ENCODE measurements at places on chromosomes 2 and 18.

- DNase-seq = no peak
Measured at GRCh38 chr18:49127471-49128190, 176.9 kb upstream of the SMAD7 start.

DNA sequence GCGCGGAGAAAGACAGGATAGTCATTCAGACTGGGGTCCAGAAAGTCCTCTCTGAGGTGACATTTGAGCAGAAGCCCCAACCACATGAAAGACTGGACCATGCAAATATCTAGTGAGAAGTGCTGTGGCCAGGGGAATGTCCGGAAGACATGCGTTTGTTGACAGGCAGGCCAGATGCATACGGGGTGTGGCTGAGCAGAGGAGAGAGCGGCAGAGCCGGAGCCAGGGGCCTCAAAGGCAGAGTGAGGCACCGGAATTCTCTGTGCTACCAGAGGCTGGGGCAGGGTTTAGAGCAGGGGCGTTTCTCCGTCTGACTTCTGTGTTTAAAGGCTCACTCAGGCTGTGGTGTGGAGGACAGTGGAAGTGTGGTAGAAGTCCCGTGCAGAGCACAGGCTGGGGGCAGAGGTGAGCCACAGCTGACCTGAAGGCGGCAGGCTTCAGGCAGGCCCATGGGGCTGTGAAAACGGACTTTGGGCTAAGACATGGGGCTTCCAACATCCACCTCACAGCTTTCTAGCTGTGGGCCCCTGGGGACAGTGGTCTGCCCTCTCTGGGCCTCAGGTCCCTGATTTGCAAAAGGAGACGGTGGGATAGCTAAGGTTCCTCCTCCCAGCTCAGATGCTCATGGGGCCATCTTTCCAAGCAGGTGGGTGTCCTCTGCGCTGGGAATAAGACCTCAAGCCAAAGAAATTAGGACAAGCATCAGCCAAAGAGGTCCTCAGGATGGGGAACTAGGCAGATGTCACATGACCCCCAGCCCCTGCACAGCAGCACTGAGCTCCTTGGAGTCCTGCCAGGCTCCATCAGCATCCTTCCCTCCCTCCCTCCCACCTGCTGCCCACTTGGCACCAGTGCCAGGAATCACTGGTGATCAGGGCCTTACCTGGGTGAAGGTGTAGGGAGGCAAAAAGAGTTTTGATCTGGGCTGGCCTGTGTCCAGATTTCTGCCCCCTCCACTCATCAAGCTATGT lies 11.2 kb downstream of the RUFY4 start:
- DNase-seq = no peak

DNA sequence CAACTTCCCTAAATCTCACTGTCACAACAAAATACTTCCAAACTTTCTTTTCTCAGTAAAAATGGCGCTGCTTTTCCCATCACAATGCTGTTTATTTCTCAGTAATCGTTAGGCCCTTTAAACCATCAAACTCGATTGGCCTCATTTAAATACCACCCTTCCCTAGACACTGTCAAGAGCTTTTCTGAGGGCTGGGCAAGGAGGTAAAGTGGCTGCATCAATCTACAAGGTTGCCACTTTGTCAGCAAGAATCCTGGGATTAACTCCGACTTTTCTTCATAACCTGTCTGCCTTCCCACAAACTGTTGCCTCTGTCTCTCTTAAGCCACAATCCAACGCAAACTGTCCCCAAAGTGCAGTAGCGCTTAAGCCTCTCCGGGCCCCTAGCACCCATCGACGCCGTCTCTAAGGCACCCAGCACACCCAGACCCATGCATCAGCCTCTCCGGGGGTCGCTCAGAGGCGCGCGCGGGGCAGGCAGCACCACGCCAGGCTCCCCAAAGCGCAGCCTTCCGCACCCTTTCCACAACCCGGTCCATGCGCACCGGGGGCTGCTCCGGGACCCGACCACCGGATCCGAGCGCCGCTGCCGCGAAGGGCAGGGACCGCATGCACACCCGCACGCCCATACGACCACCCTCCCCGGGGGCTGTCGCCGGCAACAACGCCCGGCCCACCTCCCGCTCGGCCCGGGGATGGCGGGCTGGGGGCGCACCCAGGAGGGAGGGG lies 683 bp downstream of the MBOAT2 start:
- DNase-seq = peak; percentile 2

DNA sequence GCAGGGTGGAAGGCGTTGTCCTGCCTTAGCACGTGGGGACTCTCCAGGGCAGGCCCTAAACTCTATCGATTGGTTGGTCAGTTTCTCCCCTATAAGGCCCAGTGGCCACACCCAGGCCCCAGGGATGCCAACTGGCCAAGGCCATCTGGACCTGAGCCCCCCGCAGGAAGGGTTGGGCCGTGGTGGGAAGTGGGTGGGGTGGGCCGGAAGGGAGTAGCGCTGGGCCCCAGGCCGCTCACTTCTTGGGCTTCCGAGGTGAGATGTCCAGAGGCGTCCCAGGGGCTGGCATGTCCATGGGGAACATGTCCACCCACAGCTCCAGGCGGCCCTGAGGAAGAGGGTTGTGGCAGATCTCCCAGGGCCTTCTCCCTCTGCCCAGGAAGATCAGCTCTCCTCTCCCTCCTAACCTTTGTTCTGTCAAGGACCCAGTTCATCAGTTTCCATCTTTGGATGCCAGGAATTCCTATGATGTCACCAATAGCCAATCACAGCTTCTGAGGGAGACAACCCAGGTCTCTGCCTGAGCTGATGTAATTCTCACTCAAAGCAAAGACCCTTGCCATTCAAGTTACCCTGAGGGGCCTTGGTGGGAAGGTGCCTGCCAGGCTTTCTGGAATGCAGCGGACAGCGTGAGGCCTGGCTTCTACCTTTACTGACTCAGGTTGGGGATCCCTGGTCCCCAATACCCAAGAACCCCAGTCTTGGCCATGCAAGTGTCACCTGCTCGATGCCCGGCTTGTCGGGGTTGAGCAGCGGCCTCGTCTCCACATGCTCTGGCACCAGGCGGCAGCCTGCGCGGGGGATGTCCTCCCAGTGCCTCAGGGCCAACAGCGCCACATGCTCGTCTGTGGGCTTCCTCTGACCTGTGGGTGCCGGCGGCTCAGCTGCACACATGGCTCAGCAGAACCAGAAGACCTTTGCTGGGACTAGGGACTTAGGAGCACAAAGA lies 14.4 kb downstream of the OTOF start:
- DNase-seq = no peak

GRCh38 chr2:66439812-66440542 lies 5.1 kb downstream of the MEIS1 start:
- DNase-seq = no peak

DNA sequence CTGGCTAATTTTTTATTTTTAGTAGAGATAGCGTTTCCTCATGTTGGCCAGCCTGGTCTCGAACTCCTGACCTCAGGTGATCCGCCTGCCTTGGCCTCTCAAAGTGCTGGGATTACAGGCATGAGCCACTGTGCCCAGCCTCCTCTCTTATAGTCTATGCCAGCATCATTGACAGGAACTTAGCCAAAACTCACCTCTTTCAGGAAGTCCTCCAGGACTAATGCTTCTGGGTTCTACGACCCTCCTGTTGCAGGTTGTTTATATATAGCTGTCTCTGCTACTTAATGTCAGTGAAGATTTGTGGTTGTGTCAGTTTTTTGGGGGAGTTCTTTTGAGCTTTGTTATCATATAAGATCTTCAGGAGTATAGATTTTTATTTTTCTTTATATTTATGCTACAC lies 112.1 kb upstream of the CDC42EP3 start:
- no peak for DNase-seq

DNA sequence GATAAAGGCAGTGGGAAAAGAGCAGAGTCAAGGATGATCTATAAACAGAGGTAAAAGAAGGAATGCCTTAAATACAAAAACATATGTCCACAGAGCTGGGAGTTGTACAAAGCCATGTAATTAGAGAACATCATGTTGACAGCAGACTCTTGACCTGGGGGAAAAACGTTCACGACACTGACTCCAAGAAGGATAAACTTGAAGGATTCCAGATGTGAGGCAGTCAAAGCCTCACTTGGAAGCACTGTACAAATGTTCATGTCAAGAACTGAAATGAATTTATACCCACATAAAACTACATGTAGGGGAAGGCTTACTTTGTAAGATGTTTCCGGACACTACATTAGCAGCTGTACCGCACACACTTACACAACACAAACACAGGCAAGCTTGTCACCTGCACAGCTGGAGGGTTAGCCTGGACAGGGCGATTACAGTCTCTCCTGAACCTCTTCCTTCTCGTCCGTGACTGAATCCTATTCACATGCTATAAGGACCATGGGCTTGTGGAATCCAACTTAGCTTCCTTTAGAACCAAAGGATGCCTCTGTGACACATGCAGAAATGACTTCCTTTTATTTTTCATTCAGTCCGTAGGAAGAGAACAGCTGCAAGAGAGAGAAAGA lies 88.6 kb downstream of the SH3YL1 start:
- no peak for DNase-seq

DNA sequence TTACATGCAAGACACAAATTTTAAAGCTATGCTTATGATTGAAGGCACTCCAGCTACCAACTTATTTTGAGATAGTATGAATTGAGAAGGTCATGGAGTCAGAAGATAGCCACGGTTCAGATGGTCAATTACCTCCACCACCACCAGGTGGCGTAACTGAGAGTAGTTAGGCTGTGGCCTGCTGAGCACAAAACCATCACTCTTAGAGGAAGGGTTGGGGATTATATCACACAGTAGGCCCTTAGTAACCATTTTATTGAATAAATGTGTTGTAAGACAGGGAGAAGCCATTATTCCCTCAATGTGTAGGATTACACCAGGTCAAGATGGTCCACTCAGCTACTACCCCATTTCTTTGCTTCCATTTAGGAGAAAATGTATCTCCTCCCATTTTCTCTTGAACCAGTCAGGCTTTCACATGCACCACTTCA lies 18.8 kb downstream of the KLHL41 start:
- peak; percentile 47 for DNase-seq

GRCh38 chr18:27008575-27008974 lies 143.1 kb upstream of the AQP4 start:
- no peak for DNase-seq

DNA sequence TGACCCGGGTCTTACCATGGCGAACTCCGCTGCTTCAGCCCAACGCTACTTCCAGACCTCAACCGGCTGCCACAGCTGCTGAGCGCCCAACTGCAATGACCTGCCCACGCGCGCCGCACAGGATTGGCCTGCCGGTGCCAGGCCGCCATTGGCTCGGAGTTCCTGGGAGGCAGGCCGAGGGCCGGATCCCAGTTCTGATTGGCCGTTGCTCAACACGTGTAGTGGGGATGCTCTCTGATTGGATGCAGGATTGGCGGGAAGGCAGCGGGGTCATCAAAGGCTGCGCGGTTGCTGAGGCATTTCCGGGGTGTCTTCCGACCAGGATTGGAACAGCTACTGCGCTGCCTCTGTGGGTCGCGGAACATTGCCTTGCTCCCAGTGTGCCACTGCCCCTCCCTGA lies at the start of gene TUBA3E:
TUBA3E (minus strand) TSS at position 97 of the 400 bp plus-strand sequence; CDS start at position 18, 79 bp downstream.
- DNase-seq = no peak

- no peak for DNase-seq
Measured at GRCh38 chr2:177234267-177234666, 21.7 kb downstream of the HNRNPA3 start.

- DNase-seq = no peak
Measured at GRCh38 chr2:188422726-188423125, 131.1 kb downstream of the GULP1 start.

DNA sequence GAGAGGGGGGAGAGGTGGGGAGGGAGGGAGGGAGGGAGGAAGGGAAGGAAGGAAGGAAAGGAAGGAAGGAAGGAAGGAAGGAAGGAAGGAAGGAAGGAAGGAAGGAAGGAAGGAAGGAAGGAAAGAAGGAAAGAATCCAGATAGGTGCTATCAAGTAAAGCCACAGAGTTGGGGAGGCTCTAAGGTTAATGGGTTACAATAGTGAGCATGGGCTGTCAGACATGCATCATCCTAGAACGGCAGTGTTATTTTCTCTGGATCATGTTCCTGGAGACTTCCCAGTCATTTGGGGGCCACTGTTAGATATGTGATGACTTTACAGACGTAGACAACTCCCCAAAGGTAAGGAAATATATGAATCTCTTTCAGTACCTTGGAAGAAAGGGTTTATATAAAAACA lies 31.1 kb downstream of the CDK15 start:
- no peak for DNase-seq

GRCh38 chr2:26702025-26702424 lies 9.5 kb downstream of the KCNK3 start:
- DNase-seq = no peak

DNA sequence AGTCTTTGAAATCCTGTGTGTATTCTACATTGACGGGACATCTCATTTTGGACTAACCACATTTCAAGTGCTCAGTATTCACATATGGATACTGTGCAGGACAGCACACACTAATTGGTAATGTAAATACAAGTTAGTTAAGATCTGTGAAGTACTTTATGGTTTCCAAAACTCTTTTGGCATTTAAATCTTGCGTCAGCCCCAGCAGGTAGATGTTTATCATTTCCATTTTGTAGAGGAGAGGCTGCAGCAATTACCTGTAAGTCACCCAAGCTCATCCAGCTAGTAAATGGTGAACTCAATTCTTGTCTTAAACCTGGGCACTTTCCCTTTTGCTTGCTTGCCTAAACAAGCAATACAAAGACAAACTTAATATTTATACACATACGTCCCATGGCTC lies 1.6 kb upstream of the NAGK start:
- no peak for DNase-seq

GRCh38 chr2:88733155-88733902 lies 41.9 kb downstream of the RPIA start:
- DNase-seq = no peak

- no peak for DNase-seq
Measured at GRCh38 chr2:159140070-159140769, 146.3 kb downstream of the WDSUB1 start.

DNA sequence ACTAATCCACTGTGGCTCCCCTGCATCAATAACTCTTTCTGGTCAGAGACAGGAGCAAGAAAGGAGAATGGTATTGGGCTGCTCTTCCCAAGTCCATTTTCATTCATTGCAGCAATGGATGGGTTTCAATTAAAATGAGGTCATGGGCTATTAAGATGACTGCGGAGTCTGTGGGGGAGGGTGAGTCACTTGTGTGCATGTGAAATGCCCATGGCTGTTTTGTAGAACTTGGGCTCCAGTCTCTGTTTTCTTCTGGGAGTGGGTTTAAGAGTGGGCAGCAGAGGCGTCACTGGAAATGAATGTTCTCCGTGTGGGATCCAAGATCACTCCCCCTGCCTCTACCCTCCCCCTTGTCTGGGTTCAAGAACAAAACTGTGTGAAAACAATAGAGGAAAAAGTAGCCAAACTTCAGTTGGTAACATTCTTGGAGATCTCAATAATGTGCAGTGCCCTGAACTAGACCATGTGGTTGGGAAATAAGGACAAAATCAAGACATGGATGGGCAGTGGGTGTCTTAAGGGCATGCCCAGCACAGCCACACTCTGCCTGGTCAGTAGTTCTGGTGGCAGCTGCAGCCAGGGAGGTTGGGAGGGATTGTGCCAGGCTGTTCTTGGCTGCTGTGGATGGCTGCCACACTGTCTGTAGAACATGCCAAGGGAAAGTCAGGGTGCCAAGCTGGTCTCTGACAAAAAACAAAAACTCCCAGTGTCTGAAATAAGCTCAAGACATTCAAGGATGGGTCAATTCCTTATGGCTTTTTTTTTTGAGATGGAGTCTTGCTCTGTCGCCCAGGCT lies 68.2 kb upstream of the CXCR4 start:
- DNase-seq = no peak

Measured in activated T-helper 1 cell treated with anti-CD3 and anti-CD28 coated beads, Interleukin-2, amount 50 U/mL, for 16 hours (primary cell).